ENCODE measurements at places on chromosomes 11 and 22. TPM values are rescaled to one million over a fixed set of nuclear protein-coding genes. Genes with fewer than 3 reads are reported as not detected.

DNA sequence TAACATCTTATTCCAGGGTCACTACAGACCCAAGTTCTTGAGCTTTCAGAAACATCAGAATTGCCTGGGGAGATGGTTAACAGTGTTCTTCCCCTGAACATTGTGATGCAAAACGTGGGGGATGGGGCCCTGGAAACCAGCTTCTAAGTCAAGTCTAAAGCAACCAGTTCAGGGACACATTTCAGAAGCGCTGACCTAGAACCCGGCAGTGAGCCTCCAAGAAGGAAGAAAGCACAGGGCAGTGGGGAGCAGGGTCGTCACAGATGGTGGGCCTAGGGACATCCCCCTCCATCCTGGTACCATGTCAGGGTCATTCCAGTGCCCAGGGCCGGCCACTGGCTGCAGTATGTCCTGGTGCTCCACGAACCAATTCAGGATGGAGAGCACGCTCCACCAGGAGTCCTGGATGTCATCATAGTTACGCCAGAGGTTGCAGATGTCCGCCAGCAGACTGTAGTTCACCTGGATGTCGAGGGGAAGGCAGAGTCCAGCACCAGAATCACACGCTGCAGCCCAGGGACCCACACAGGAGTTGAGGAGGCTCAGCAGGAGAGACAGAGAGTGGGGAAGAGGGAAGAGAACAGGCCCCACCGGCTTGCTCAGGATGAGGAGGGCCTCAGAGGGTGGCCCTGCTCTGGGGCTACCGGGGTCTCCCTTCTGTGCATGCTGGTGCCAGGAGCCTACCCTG lies 5.0 kb downstream of the NAGA start:
- no peak for DNase-seq

DNA sequence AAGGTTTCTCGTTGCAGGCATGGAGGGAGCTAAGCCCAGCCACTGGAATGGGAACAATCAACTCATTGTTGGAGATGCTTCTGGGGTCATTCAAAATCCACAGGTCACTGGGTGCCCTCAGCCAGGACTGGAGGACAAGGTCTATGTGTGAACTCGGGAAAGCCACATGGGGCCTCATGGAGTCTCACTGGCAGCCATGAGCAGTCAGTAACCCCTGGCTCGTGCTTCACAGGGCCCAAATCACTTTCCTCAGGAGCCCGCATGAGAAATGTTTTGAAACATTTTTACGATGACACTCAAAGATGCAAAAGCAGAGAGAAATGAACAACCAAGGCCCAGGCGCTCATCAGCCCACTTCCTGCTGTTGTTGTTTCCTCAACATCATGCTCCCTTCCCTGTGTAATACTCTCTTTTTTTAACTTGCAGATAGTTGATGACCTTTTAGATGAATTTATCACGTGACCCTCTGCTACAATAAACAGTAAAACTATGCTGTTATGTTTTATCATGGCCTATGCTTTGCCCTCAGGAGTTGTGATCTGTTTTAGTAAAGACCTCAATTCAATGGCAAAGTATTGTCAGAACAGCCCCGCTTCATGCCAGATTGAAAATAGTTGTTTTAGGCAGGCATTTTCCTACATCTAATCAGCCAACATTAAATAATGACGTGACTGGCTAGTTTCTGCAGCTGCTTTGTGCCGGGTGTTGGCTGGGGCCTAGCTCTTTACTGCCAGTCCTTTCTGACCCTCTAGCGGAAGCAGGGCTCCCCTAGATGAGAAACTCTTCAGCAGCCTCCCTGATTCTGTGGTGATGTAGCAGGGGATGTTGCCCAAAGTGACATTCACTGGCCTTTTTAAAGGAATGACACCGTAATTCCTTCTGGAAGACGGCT lies 39.7 kb downstream of the ADAMTS15 start:
- DNase-seq: no peak

- no peak for DNase-seq
Observed at GRCh38 chr22:38578505-38578904, 8.5 kb upstream of the DMC1 start.

Gene NAA40
- total RNA-seq: 16.8 TPM

GRCh38 chr11:45754741-45755140 lies 50.2 kb upstream of the SLC35C1 start:
- DNase-seq: no peak

Gene TUG1
- 55.3 TPM for total RNA-seq

DNA sequence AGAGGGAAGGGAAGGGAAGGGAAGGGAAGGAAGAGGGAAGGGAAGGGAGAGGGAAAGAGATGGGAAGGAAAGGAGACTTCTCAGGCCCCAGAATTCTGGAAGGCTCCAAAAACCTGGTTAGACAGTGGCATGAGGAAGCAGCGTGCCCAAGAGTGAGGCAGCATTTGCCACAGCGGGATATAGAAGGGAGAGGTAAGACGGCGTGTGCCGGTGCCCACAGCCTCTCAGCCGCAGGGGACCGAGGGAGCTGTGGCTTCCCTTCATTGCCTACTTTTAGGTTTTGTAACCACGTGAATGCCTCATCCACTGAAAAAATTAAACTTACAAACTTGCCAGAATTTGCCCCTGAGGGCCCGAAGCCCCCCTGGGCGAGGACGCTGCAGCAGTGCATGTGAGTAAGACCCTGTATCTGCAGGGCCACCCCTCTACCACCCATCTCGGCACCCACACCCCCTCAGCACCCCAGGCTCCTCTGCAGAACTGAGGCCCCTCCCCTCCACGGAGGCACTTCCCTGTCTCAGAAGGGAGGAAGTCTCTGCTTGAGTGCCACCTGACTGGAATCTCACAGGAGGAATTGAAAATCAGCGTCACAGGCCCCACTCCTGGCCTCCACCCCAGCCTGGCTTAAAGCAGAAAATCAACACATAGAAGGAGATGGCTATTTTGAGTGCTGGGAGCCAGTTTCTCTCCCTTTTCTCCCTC lies 58.1 kb downstream of the LINC01488 start:
- peak; percentile 65 for DNase-seq

Gene HEPACAM
- not detected for total RNA-seq

Gene SIAE
- 35.7 TPM for total RNA-seq

Gene CLTCL1
- total RNA-seq: 3.0 TPM

GRCh38 chr22:41758231-41758630 lies 42.2 kb upstream of the CCDC134 start:
- no peak for DNase-seq

Gene OR2D2
- total RNA-seq: not detected

Gene OR51B5
- total RNA-seq: not detected

DNA sequence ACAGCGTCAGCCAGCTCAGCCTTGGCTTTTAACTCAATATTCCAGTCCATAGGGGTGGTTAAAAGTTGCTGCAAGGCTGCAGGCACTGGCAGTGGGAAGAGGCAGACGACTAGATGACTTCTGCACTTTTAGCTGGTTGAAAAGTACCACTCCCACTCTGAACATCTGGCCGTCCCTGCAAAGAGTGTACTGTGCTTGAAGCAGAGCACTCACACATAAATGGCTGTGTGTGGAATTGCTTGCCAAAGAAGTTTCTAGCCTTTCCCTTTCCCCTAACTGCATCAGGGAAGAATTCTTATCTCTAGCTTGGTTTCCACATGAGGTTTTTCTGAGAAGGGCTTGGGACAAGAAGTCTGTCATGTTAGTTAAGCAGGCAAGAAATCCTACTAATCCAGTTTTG lies 5.1 kb upstream of the PHLDB1 start:
- no peak for DNase-seq

All from upper lobe of left lung (tissue), 6 donors.